Fibroblast of mammary gland (primary cell): ENCODE measurements at places on chromosomes 7 and 10.

DNA sequence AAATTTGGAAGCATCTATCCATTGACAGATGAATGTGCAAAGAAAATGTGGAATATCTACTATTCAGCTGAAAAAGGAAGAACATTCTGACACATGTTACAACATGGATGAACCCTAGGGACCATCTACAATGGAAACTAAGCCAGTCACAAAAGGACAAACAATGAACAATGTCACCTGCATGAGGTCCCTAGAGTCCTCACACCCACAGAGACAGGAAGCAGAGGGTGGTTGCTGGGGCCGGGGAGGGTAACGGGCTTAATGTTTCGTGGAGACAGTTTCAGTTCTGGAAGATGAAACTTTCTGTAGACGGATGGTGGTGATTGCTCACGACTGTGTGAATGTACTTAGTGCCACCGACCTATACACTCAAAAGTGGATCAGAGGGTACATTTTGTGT is 282.9 kb downstream of the ADARB2 start:
- DNase-seq, result no peak

DNA sequence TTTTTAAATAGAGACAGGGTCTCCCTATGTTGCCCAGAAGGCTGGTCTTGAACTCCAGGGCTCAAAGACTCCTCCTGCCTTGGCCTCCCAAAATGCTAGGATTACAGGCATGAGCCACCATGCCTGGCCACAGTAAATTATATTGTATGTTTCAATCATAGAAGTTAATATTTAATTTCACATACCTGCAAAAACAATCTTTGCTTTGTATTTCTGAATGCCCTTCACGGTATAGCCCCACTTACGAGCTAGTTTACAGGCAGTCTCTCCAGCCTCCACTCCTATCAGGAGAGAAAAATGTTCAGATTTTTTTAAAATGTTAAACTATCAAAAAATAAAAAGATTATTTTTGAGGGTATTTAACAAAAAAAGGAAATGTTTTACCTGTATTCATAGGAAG is 10.4 kb downstream of the OAT start:
- DNase-seq, result no peak

DNA sequence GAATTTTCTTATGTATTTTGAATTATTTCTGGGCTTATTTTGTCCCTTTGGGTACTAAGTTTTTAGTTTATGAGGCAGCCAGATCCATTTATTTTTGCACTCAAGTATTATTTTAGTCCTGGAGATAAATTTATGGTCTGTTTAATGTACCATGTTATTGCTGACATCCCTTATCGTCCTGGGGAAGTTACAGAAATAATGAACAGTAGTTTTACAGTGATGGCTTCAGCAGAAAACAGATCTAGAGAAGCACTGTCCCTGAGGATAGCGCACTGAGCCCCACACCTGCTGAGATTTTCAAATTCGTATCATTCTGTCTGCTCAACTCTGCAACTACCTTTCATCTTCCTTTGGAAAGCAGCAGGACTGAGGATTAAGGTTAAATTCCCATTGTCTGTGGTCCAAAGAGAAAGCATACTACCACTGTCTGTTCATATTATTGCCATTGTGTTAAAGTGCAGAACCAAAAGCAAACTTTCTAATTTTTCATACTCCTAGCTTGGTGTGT is 168.3 kb downstream of the SNX13 start:
- no peak for DNase-seq

GRCh38 chr10:87895430-87895829 is 32.0 kb downstream of the PTEN start:
- DNase-seq, result no peak

DNA sequence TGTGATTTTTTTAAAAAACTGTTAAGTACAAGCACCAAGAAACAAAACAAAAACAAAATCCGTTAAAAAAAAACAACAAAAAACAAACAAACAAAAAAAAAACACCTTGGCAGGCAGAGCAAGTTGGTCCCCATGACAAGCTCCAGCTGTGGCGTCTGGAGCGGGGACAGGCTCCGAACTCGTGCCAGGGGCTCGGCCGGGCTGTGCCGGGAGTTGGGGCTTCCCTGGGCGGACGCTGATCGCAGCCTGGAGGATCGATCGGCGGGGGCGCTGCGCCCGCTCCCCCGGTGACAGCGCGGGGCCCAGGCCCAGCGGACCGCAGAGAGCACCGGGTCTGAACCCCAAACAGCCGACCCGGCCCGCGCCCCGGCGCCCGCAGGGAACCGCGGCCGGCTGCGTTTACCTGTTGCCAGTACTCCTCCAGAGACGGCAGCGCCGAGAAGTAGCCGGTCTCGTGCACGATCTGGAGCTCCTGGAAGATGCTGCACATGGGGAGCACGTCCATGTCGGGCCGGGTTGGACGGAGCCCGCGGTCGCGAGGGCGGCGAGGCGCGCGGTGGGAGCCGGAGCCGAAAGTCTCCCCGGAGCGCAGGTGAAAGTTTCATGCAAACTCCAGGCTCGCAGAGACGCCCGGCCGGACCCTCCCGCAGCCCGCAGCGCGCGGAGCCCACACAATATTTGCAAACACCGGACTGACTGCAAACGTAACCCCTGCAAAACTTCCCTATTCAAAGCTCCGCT is at the start of gene KLF6:
KLF6 (minus strand) TSS at position 700 of the 741 bp plus-strand sequence; CDS start at position 505, 195 bp downstream.
- peak; percentile 20 for DNase-seq

- DNase-seq, result no peak
Observed at GRCh38 chr7:87918740-87919139, 15.3 kb upstream of the ADAM22 start.

- peak; percentile 47 for DNase-seq
Observed at GRCh38 chr7:151992375-151992774, 33.1 kb upstream of the GALNT11 start.

GRCh38 chr7:81135324-81135723 is 216.5 kb upstream of the SEMA3C start:
- DNase-seq, result no peak

DNA sequence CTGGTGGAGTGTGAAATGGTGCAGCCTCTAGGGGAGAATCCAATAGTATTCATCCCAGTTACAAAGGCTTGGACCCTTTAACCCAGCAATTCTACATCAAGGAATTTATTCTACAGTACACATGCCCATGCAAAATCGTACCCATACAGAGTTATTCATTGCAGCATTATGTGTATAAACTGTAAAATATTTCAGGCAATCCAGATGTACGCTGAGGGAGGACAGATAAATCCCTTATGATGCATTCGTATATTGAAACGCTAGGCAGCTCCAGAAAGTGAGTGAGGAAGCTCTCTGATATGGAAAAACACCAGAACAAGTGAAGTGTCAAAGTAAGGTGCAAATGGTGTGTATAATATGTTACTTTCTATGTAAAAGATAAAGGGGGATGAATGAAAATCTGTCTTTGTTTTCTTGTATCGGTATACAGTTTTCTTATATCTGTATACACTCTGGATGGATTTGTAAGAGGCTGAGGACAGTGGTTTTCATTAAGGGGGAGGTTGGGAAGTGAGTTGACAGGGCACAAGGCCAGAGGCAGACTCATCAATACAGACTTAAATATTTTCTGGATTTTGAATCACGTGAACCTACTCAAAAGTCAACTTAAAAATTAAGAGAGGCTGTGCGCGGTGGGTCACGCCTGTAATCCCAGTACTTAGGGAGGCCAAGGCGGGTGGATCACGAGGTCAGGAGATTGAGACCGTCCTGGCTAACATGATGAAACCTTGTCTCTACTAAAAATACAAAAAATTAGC is 17.1 kb downstream of the VWA2 start:
- peak; percentile 34 for DNase-seq

DNA sequence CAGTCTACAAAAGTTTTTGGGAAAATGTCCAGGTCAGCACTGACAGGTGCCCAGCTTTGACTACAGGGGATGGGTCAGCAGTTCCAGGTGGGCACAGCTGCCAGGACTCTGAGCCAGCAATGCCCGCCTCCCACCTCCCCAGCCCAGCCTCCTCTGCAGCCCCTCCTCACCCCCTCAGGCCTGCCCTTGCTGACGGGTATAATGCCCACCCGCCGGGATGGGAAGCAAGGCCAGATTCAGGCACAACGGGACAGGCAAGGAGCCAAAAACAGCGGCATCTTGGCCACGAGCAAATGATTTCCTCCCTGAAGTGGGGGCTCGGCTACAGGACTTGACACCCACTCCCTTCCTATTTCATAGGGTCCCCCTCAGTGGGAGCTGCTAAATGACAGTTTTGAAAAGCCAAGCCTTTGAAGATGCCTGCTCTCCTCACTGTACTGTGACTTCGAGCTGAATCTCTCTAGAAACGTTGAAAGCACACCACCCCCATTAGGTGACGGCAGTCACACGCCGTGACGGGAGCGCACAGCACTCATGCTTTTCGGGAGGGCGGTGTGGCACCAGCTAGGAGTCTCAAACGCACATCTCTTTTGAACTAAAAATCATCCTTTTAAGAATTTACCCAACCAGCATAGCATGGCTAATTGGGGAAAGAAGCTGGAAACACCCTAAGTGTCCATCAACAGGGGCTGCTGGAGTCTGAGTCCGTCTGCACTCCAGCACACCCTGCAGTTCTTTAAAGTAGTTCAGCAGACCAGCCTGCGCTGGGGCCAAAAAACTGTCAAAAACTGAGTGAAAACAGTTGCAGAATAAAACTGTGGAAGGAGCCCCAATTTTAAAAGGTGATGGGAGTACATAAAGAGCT is 29.6 kb downstream of the MAD1L1 start:
- DNase-seq, result no peak

- no peak for DNase-seq
Observed at GRCh38 chr10:124010563-124011131, 82.8 kb downstream of the CHST15 start.

DNA sequence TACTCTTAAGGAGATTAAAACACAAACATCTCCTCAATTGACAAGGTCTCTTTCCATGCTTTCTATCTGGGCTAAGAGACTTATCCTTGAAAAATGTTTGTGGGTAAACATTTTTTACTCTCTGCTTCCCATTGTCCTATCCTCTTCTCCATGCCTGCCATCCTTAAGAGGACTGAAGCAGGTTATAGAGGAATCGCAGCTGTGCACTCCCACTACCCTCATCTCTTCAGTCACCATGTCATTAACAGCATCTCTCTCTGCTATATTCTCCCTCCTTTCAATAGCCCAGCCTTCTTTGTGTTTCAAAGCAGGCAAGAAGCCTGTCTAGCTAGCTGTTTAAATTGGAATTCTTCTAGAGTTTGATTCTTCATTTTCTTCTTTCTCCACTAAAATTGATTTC is 22.6 kb downstream of the COL1A2 start:
- no peak for DNase-seq

GRCh38 chr10:103648251-103648635 is 154.7 kb downstream of the NEURL1 start:
- DNase-seq, result no peak

GRCh38 chr10:113922787-113923570 is 68.5 kb downstream of the NHLRC2 start:
- DNase-seq, result no peak

DNA sequence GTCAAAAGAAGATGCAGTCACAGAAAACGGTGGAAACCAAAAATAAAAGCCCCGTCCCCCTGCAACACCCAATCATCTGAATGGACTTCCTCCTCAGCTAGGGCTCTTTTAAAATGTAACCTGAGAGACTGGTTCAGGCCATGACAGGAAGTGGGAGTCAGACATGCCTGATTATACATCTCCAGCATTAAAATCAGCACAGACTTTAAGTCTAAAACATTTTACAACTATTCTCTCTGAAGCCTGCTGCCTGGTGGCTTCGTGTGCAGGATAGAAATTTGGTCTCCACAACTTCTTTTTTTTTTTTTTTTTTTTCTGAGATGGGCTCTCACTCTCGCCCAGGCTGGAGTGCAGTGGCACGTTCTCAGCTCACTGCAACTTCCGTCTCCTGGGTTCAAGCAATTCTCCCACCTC is 30.3 kb downstream of the HACD1 start:
- DNase-seq, result no peak

DNA sequence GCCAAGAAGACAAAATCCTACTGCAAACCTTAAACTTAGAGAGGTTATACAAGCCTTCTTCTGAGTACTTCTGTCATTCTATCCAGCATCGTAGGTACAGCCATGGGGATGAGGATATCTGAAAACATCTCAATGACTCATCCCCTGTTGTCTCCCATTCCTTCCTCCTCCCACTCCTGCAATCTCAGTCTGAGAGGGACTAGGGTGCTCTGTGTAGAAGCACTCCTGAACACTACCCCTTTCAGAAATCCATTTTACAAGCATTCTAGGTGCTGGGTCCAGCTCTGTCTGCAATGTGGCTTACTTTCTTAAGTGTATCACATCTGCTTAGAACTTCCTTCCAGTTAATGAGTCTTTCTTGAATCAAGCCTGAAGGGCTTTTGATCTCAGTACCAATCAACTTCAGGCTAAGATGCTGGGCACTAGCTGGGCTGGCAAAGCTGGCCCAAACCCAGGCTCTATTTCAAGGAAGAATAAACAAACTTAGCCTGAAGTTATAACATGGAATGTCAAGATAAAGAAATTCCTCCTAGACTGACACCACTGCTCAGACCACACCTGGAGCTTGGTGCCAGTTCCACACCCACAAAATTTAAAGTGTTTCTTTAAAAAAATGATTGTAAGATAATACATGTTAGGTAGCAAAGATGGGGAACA is 270.3 kb upstream of the AOAH start:
- peak; percentile 14 for DNase-seq
